ENCODE measurements at places on chromosomes 7 and 10.

DNA sequence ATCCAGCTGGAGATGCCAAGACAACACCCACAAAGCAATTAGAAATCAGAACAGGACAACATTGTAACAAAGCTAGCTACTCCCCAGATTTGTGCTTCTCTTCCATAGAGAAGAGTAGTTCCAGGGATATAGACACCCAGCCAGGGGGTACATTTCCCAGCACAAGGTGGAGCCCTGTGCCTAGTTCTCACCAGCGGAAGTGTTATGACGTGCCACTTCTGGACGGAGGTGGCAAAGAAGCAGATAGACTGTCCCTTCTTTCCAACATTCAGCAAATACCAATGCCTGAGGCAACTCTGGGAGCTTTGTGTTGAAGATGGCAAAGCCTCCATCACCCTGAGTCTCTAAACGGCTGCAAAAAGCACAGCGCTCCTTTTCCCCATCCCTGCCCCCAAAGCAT lies 23.4 kb upstream of the GSAP start:
- H3K36me3 ChIP-seq = no peaks in the 10 kb centered on the region
- no peak overlapping the region for H3K27ac ChIP-seq
- H3K4me1 ChIP-seq = peaks cover 2% of the 10 kb centered on the region
- DNase-seq = no peak

DNA sequence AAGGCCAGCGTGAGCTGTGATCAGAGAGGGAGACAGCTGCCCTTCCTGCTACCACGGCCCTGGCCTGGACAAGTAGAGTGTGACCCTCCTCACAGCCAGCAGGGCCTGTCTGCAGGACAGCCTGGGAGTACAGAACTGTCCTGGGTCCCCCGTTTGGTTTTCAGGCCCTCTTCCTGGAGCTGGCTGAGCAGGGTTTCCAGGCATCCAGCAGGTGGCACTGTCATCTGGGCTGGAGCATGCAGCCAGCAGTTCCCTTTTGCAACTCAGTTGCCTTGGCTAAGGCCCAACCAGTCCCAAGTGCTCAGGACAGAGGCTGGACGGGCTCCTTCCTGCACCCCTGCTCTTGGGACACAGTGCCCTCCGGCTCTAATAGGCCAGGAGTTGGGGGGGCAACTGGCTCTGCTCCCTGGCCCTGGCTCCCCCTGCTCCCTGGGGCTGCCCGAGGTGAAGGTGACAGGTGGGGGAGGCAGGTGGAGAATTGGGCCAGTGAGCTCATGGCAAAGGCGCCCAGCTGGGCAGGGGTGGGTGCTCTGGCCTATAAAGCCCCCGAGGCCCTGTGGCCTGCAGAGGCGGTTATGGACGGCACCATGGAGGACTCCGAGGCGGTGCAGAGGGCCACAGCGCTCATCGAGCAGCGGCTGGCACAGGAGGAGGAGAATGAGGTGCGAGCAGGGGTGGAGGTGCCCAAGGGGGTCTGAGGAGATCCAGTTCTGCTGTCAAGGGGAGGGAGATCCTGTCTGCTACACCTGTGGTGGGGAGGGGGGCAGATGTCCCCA lies at the start of gene ANKRD2:
Gene ANKRD2, plus strand, starts transcription at position 566 of the 776 bp plus-strand sequence. Its CDS starts 10 bp downstream, at position 576.
- peak; percentile 74 for DNase-seq
- no peaks in the 10 kb centered on the region for H3K4me1 ChIP-seq
- peak within 1 kb of the TSS; percentile 49 for H3K27ac ChIP-seq
- H3K27me3 ChIP-seq = peaks cover 13% of the 10 kb centered on the region
- H3K36me3 ChIP-seq = no peaks in the 10 kb centered on the region

DNA sequence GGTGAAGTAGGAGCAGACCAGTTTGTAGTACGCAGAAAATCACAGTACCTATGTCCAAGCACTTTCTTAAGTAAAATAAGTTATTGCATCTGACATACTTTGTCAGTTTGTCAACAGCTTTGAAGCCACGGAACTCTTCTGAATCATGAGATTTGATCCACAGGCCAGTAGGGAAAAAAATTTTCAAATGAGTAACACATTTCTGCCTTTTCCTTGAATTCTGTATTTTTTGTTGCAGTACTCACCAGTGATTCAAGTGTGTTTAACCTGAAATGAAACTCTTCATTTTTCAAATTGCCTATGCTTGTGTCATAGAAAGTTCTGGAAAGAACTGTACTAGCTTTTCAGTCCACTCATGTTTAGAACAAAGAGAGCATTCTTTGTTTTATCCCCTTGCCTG lies 337.7 kb downstream of the GATA3 start:
- peaks cover 2% of the 10 kb centered on the region for H3K36me3 ChIP-seq
- no peak overlapping the region for H3K27ac ChIP-seq
- H3K4me3 ChIP-seq = no peak overlapping the region
- peaks cover 6% of the 10 kb centered on the region for H3K4me1 ChIP-seq
- DNase-seq = no peak

- H3K4me3 ChIP-seq = no peak overlapping the region
- no peak for DNase-seq
- H3K4me1 ChIP-seq = no peaks in the 10 kb centered on the region
- no peaks in the 10 kb centered on the region for H3K36me3 ChIP-seq
Observed at GRCh38 chr10:87615856-87616255, 43.8 kb upstream of the PAPSS2 start.

GRCh38 chr10:83222832-83223742 lies 916.2 kb upstream of the GHITM start:
- no peak overlapping the region for H3K27ac ChIP-seq
- H3K36me3 ChIP-seq = no peaks in the 10 kb centered on the region
- no peak for DNase-seq
- H3K4me3 ChIP-seq = no peak overlapping the region

DNA sequence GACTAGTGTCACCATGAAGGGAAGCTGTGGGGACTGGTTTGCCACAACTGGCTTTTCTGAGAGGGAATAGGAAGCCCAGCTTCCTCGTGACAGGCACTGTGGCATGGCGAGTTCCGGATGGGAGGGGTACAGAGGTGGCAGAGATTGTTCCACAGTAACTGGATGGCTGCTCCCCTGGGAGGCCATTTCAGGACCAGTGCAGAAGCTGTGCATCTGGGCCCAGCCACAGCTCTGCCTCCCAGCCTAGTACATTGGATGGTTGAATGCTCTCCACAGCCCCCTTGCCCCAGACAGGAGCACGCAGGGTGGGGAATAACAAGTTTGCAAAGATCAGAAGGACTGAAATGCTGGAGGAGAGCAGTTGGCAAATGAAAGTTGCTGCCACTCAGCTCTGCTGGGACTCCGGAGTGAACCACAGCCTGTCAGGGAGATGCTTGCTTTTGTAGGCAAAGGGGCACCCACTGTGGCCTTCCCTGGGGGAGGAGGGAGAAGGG lies 51.8 kb downstream of the GSDME start:
- H3K27ac ChIP-seq = no peak overlapping the region
- H3K36me3 ChIP-seq = no peaks in the 10 kb centered on the region
- peaks cover 8% of the 10 kb centered on the region for H3K4me1 ChIP-seq

DNA sequence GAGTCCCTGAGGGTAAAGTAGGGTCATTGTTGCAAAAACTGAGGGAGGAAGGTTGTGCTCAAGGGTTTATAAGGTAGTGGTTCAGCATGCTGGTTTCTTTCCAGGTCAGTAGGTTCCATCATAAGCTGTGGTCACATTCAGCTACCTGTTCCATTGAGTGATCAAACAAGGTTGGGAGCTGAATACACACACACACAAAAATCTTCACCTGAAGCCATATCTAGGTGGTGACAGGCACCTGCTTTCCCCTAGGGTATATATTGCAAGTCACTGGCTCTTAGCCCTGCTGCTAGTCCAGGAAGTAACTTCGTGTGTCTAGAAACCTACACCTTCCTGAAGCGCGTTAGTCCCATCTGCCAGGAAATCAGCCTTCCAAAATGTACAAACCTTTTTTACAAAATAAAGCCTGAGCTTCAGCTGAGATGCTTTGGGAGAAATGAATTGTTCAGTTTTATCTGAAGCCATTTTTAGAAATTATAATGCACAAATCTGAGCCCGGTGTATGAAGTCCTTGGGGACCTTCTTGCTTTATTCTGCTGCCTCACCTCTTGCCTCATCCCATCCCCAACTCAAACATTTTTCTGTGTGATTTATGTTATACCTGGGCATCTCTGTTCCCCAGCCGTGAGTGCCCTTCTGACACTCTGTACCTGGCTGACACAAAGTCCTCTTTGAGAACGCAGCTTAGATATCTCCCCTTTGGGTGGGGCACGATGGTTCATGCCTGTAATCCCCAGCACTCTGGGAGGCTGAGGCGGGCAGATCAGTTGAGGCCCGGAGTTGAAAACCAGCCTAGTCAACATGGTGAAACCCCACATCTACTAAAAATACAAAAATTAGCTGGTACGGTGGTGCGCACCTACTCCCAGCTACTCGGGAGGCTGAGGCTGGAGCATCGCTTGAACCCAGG lies 10.6 kb upstream of the LAMTOR4 start:
- H3K4me3 ChIP-seq = no peak overlapping the region
- no peak for DNase-seq
- peak overlapping the region; percentile 68 for H3K27ac ChIP-seq
- peaks cover 16% of the 10 kb centered on the region for H3K27me3 ChIP-seq
- H3K4me1 ChIP-seq = peaks cover 19% of the 10 kb centered on the region
- no peaks in the 10 kb centered on the region for H3K36me3 ChIP-seq

- no peak overlapping the region for H3K4me3 ChIP-seq
- peaks cover 53% of the 10 kb centered on the region for H3K36me3 ChIP-seq
- DNase-seq = no peak
- no peaks in the 10 kb centered on the region for H3K27me3 ChIP-seq
- peaks cover 51% of the 10 kb centered on the region for H3K4me1 ChIP-seq
Observed at GRCh38 chr10:100182281-100182680, 3.5 kb downstream of the ERLIN1 start.

DNA sequence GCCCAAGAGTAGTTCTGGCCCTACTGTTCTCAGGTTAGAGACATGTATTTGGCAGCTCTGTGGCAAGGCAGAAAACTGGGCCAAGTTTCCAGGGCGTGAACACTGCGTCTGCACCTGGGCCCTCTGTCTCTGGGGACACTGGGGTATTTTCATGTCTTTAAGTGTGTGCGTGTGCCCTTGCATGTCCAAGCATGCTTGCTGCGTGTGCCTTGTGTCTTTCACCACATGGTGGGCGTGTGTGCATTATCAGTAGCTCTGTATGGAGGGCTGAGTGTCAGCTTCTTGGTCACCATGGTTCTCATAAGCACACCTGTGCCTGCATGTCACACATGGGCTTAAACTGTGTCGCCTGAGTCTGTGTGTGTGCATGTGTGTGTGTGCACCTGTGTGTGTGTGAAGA lies 69.3 kb downstream of the HIPK2 start:
- no peaks in the 10 kb centered on the region for H3K27me3 ChIP-seq
- H3K4me1 ChIP-seq = peaks cover 2% of the 10 kb centered on the region
- H3K27ac ChIP-seq = no peak overlapping the region
- DNase-seq = no peak

DNA sequence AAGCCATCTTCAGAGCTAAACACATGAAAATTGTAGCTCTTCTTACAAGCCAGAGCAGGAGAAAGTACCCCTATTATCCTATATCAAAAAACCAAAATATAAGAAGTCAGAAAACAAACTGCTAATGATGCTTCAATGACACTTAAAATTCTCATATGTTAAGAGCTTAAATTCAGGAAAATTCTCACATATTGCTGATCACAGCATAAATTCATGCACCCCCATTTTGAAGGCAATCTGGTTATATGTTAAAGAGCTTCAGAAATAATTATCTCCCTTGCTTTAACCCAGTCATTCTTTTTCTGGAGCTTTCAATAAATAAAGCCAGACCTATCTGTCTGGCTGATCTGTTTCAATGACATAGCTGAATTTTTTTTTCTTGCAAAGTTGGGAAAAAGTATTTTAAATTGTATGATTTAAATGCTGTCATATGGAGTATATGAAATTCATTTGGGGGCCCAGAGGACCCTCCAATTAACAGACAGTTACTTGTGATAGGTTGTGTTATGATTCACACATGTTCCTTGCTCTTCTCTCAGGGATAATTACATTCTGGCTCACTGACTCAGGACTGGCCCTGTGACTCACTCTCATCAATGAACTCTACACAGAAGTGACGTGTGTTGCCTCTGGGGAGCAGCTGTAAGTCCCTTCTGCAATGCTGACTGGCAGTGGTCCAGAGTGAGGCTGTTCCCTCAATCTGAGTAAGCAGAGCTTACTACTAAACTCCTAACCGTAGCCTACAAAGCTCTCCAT lies 85.2 kb downstream of the HGF start:
- H3K27ac ChIP-seq = no peak overlapping the region
- no peaks in the 10 kb centered on the region for H3K36me3 ChIP-seq
- no peak overlapping the region for H3K4me3 ChIP-seq

DNA sequence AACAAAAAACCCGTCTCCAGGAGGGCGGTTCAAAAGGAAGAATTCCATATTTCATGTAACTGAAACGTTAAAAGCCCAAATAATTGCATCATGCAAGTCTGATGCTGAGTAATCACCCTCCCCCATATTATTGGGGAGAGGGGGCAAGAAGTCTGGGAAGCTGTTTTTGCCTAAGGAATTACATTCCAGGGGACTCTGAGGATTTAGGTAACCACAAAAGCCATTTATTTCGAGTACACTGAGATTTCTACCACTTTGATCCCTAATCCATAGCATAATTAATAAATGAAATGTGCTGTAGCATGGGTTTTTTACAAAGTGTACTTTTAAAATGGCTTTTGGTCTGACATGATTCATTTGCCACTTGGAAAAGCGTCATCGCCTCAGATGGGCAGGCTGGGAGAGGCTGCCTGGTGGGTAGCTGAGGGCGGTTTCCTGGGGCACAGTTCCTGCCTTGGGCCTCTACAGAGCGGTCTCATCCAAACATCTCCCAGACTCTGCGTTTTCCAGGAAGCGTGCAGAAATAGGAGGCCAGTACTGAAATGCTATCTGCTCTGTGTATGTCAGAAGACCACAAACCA lies 106.5 kb downstream of the TCF7L2 start:
- peaks cover 5% of the 10 kb centered on the region for H3K4me1 ChIP-seq
- no peaks in the 10 kb centered on the region for H3K36me3 ChIP-seq
- H3K27me3 ChIP-seq = peaks cover 34% of the 10 kb centered on the region
- no peak overlapping the region for H3K27ac ChIP-seq
- DNase-seq = no peak
- no peak overlapping the region for H3K4me3 ChIP-seq

GRCh38 chr10:124509880-124510632 lies 48.4 kb downstream of the LHPP start:
- DNase-seq = no peak
- peaks cover 7% of the 10 kb centered on the region for H3K4me1 ChIP-seq
- no peak overlapping the region for H3K4me3 ChIP-seq
- H3K27ac ChIP-seq = no peak overlapping the region

DNA sequence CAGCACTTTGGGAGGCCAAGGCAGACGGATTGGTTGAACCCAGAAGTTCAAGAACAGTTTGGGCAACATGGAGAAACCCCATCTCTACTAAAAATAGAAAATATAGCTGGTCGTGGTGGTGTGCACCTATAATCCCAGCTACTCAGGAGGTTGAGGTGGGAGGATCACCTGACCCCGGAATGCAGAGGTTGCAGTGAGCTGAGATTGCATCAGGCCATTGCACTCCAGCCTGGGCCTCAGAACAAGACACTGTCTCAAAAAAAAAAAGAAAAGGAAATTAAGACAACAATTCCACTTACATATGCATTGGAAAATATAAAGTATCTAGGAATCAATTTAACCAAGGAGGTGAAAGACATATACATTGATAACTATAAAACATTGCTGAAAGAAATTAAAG lies 7.2 kb upstream of the OGDH start:
- H3K36me3 ChIP-seq = no peaks in the 10 kb centered on the region
- H3K4me3 ChIP-seq = no peak overlapping the region
- peaks cover 48% of the 10 kb centered on the region for H3K27me3 ChIP-seq
- H3K27ac ChIP-seq = peak overlapping the region; percentile 47

- H3K27me3 ChIP-seq = no peaks in the 10 kb centered on the region
- no peak overlapping the region for H3K4me3 ChIP-seq
- no peaks in the 10 kb centered on the region for H3K4me1 ChIP-seq
- DNase-seq = no peak
Observed at GRCh38 chr10:29057822-29058331, 231.0 kb upstream of the LYZL1 start.
